Cerebellar nuclear complex (tissue), 1 donor: ENCODE measurements at places on chromosomes 2 and 18.

- no peak for DNase-seq
Measured at GRCh38 chr2:62459672-62460071, 46.3 kb downstream of the TMEM17 start.

DNA sequence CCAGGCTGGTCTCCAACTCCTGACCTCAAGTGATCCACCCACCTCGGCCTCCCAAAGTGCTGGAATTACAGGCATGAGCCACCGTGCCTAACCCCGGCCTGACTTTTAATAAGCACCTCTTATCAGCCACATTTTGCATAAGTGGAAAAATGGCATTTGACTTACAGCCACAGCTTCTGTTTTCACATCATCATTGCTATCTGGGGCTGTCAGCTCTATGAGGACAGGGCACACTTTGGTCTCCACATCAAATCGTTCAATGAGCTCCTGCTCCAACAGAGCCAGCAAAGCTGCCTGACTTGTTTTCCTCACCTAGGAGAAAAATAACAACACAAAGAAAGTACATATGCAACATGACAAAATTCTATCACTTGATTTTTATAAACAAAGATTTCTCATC lies 26.4 kb downstream of the PPP4R1 start:
- DNase-seq: no peak

- DNase-seq: no peak
Measured at GRCh38 chr2:109680523-109681297, 66.5 kb downstream of the SOWAHC start.

GRCh38 chr18:3279201-3280185 lies 17.6 kb downstream of the MYL12B start:
- no peak for DNase-seq

DNA sequence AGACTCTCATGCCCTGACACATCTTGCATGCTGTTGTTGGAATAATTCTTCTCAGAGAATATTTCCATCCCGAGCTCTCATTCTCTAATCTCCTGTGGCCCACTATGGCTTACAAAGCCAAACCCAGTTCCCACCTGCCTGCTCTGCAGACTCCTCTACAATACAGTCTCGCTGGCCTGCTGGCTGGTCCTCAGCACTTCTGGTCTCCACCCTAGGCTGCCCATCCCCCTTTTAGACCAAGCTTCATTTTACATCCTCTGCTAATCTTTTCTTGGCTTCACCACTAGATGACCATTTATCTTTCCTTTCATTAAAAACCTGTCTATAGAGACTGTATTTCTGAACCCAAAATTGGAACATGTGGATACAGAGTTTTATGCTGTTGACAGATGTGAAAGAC lies 42.5 kb upstream of the YPEL5 start:
- no peak for DNase-seq

- DNase-seq: no peak
Measured at GRCh38 chr2:108454440-108454839, 5.4 kb downstream of the GCC2 start.

GRCh38 chr2:211367711-211368110 lies 811.3 kb downstream of the CPS1 start:
- no peak for DNase-seq

DNA sequence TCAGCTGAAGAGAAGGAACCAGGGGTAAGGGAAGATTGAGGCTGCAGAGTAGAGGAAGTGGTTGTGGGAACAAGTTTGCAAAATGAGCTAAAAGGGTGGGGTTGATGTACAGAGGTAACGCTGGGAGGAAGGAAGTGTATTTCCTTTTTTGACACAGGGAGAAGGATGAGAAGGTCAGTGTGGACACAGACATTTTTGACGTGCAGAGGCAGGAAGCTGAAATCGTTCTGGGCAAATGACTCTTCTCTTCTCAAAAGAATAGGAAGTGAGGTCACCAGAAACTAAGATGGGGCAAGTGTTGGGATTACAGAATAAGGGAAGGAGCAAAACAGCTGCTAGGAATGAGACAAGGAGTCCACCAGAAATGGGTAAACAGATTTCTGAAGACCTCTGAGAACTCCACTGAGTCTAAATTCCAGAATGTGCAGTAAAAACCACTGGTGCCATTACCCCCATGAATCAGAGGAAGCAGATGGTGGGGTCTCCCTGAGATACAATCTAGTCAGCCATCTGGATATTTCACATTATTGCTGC lies 20.0 kb upstream of the RNF149 start:
- DNase-seq: no peak

DNA sequence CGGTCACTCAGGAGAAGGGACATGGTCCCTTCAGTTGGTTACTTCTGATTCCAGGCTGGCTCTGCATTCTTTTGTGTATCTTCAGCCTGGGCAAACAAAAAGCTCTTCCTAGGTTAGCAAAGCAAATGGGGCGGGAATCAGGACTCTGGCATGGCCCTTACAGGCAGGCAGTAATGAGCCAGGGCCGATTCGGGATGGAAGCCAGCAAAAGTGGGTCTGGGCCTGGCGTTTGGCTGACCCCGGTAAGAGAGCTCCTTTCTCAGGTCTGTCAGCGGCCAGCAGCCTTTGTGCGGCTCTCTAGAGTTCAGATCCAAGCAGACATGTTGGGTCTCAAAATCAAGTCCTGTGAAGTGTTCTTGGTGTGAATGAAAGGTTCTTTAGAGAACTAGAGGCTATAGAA lies 81.5 kb upstream of the EML6 start:
- no peak for DNase-seq

GRCh38 chr2:10317646-10318045 lies 14.9 kb downstream of the HPCAL1 start:
- no peak for DNase-seq

DNA sequence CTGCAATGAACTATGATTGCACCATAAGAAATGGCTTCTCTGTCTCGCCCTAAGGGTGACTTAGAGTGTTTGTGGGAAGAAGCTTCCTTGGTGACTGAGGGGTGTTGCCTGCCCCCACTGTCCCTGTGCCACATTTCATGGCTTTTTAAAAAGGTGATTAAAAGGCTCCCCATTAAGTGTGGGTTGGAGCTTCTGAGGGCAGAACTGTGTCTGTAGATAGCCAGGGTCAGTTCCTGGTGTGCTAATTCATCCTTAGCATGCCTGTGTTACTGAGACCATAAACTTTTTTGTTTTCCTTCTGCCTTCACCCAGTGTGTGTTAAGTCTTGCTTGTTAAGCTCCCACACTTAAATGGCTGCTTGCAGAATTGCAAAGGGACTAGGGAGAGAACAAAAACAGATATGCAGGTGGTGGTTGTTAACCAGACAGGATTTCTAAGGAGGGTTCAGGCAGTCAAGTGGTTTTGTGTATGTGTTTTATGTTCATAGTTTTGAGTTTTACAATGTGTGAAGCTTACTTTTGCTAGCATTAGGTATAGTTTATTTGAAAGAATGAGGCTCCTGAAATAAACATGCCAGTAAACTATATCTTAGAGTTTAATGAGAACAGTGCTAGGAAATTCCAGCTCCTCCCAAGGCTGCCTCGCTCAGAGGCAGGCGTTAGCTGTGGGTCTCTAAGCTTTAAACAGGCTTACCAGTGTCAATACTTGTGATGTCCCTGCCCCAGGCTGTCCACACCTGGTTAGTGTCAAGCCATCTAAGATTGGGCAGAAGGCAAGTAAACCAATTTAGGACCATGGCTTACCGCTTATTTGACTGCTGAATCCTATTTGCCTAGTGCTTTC lies 14.5 kb downstream of the CERS6 start:
- DNase-seq: no peak

GRCh38 chr2:219537657-219538488 lies 5.7 kb downstream of the CHPF start:
- no peak for DNase-seq

DNA sequence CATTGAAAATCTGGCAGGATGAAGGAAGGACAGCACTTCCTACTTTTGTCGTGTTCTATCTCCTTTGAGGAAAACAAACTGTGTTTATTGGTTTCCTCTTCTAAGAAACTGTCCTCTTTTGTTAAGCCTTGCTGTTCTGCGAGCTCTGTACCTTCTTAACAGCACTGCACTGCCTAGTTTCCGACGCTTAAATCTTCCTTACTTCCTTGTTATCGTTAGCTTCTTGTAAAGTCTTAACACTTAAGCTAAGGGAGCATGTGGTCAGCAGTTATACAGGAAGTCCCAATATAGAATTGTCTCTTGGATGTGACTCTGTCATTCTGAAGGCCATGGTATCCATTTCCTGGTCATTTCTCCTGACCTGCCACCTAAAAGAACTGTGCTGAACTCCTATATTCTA lies 552.8 kb upstream of the NRP2 start:
- no peak for DNase-seq

DNA sequence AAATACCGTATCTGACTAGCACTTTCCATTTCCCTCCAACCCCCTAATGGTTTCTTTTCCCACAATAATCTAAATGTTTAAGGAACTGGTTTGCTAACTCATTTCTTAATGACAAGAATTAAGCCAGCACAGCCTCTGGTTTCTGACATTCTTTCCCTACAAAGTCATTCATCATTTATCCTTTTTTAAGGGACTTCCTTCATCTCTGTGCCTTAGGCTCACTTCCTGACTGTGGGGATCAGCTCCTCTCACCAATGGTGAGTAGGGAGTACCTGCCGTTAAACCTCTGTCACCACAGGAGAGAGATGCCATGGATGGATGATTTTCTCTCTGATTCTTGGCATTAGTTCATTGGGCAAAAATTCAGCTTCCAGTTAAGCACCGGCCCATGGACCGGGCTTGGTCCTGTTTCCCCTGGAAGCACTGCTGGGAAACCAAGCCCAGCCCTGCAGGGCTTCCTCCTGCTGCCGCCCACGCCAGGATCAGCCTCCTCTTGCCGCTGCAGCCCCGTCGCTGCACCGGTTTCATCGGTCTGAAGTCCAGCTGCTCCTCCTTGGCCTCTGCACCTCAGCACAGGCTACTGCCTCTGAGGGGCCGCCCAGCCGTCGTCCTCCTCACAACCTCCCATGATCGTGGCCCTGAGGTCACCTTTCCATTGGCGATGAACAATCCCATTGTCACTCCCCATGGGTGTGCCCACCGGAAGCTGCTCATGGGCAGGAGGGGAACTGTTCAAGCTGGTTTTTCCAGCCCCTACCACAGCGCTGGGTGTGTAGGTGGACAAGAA lies 64.0 kb upstream of the ZNF516 start:
- DNase-seq: no peak

DNA sequence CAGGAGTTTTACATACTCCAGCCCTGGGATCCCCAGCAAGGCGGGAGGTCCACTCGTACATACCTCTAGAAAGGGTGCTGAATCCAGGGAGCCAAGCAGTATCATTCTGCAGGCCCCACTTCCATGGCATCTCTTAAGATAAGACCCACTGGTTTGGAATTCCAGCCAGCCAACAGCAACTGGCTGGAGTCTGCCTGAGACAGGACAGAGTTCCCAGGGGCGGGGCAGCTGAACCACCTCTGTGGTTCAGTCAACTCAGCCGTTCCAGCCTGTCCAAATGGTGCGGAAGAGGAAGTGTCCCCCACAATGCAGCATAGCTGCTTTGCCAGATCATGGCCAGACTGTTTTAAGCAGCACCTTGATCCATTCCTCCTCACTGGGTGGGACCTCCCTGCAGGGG lies 33.2 kb downstream of the ZNF892 start:
- no peak for DNase-seq

GRCh38 chr2:52178845-52179244 lies 1146.9 kb upstream of the NRXN1 start:
- no peak for DNase-seq
